ENCODE measurements at places on chromosomes 1 and 21.

- DNase-seq, result no peak
These were observed 27.1 kb upstream of the ZNF669 start for GRCh38 chr1:247131236-247131635.

GRCh38 chr1:33377013-33377412, 53.9 kb downstream of the PHC2 start:
- no peak for DNase-seq

DNA sequence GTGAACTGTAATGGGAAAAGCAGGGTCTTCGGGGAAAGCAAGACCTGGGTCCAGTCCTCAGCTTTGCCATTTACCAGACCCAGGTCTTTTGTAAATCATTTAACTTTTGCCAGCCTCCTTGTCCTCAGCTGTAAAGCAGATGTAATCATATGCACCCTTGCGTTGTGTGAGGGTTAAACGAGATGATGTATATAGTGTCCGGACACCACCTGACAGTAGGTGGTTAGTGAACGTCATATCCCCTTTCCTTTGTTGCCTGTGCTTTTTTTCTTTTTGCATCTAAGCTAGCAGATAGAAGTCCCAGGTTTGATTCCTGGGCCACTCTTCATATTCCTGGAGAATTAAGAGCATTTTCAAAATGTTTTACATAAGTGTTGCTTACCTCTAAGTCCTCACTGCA, 28.5 kb downstream of the IL12RB2 start:
- DNase-seq, result no peak

DNA sequence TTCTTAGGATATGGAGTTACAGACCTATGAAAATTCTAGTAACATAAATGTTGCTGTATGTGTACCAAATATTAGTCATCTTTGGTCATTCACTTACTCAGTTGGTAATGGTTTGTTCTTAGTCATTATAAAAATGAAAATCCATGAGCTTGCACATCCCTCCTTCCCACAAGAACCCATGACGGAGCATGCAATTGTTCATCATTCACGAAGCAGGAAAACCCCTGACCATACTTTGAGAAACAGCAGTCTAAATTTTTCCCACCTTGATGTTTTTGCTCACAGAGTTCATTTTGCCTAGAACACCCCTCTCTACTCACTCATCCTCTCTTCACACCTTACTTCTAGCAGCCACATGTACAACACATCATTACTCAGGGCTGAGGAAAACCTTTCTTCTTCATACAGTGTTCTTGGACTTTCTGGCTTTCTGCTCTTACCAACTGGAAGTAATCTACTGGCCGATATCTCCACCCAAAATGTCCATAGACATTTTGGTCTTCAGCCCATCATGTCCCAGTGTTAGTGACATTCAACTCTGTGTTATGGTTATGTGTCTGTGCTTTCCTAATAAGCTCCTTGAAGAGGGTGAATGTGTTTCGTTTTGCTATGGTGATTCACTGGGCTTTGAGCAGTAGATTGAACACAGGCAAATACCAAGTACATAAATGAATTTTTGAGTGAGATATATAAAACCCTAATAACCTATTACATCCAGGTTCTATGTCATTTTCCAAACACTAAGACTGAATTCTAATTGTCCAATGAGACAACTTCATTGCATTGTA, 189.9 kb downstream of the ZC3H11B start:
- no peak for DNase-seq

GRCh38 chr1:206461602-206462455, 8.4 kb upstream of the IKBKE start:
- peak; percentile 79 for DNase-seq

- peak; percentile 86 for DNase-seq
These were observed 14.0 kb upstream of the THEMIS2 start for GRCh38 chr1:27858072-27858948.

- DNase-seq, result no peak
These were observed 16.7 kb downstream of the DDX59 start for GRCh38 chr1:200653022-200653462.

DNA sequence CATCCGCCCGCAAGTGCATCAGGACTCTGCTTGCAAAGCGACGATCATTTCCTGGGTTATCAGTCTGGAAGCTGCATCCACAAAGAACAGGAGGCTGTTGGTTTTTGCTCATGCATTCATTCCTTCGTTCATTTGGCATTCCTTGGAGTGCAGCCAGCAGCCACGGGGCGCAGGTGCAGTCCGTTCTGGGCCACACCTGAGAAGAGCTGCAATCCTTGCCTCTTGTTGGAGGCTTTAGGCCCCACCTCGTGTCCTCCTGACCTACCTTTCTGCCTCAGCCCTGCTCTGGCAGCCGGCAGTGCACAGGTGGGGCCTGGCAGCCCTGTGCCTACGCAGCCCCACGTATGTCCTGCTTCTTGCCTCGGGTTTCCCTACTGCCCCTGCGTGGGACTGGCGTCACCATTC, 19.6 kb upstream of the C2CD2 start:
- DNase-seq, result no peak

- no peak for DNase-seq
These were observed 22.1 kb upstream of the FAM20B start for GRCh38 chr1:179003512-179004066.

DNA sequence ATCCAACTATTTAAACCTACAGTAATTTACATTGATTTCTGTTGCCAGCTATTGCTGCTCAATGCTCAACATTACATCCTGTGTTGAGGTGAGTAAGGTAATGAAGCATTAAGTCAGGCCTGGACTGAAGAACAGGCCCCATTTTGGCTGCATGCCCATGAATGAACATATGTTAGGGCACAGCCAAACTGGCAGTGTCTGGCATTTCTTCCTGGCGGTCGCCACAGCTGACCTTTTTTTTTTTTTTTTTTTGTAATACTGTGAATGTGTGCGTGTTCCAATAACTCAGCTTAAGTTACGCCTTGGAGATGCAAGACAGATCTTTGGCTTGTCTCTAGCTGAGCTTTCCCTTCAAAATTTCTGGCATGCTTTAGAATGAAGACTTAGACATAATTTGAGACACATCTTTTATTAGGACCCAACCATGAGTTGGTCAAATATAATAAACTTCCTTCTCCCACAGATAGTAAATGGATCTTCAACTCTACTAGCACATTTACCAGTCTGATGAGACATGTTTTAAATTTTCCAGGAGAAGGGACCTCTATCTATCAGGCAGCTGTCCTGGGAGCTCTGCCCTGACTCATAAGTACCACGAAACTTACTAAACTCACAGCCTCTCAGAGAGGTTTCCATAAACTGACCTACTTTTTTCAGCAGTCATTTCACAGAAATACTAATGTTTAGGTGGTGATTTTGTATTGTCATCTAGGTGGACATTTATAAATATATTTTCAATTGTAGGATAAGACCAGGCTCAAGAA, 341.1 kb upstream of the RUNX1 start:
- DNase-seq, result no peak

GRCh38 chr1:200779326-200779725, 40.6 kb downstream of the CAMSAP2 start:
- DNase-seq, result no peak

GRCh38 chr1:17895986-17896385, 140.9 kb downstream of the ACTL8 start:
- no peak for DNase-seq

DNA sequence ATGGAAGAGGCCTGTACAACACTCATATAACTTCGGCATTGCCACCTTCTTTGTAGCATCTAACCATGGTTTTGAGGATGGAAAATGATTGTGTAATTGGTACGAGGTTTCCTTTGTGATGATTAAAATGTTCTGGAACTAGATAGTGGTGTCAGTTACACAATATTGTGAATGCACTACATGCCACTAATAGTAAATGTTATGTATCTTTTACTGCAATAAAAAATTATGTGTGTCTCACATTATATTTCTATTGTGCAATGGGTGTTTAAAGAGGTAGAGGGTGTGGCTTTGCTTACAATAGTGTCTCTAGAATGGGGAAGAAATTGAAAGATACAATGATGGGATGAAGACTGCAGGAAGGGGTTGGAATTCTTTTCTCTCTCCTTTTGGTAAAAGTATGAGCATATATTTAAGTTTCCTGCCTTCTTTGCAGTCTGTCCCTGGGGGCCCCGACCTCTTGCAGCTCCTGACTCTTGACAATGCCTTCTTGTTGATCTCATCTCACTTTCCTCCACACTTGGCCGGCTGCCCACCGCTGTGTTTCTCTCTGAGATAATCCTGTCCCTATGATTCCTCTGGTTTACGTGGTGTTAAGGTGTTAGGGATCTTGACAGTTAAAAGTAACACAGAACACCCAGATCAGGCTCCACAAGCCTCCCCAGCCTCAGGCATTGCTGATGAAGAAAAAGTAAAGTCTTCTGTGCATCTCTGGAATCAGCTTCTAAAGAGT, 39.3 kb downstream of the MTARC1 start:
- DNase-seq, result no peak

DNA sequence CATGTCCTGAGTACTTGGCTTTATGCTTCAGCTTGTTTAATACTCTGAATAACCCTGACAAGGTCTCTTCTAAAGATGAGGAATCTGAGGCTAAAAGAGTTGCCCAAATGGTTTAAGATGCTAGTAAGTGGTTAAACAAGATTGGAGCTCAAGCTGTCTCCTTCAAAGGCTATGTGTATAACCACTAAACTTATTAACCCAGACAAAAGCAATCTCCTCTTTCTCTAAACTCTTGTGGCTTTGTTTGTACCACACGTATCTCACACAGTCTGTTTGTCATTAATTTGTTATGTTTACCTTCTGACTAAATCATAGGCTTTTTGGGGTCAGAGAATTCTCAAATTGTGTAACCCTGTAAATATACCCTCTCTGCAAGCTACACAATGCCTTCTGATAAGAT, 89.9 kb downstream of the HMCN1 start:
- DNase-seq, result no peak

- DNase-seq, result no peak
These were observed 24.9 kb upstream of the ETS2 start for GRCh38 chr21:38780879-38781278.

DNA sequence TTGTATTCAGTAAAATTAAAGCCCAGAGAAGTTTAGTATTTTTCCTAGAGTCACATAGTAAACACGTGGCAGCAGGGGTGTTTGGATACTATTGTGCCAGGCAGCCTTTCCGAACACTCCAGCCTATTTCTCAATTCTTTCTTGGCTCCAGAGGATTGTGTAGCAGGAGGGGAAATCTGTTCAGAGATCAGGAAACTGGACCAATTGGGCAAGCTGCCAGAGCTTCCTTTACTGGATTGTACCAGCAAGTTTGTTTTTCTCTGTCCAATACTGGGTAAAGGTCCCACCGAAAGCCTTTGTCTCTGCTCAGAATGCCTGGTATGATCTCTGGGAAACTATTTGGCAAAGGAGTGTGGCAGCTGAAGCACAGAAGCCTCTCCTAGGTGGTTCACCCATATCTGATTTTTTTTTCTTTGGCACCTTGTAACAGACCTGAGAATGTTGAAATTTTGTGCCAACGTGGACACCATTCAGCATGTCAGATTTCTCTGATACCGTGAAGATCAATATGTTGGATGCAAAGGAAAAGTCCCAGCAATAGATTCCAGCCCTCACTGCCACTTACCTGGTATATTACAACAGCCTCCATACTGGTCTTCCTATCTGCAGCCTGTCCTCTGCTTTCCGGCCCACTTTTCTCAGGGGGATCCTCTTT, 126.2 kb downstream of the FGGY start:
- no peak for DNase-seq

- DNase-seq, result peak; percentile 82
These were observed at the start of gene ETNK2 for GRCh38 chr1:204151552-204152309. TSS of gene ETNK2 (minus strand) at chr1:204152044. CDS start at chr1:204151852, 192 bp downstream.

DNA sequence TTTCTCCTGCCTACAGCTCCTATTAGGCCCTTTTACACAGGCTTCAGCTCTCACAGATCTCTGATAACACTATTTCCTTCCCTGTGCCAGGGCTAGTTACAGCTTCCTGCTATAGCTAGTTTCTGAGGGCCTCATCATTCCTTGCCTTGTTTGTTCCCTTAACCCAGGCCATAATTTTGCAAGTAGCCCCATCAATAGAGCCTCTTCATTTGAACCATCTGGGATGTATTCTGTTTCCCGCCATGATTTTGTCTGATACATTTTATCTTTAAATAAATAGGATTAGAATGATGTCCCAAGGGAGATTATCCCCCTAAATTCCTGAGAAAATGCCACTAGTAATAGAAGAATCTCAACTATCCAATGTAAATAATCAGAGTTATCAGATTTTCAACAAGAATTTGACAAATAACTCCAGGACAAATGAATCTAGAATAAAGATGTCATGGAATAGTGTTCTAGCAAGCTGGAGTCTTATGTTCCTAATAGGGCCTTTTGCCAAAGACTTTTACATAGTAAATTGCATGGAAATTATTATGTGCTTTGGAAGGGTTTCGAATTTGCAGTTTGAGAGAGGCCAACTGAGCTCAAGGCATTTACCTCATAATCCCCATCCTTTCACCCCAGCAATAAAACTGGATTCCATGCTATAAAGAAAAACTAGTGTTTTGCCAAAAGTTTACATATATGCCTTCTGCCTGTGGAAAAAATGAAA, 16.1 kb downstream of the IFT25 start:
- DNase-seq, result no peak

GRCh38 chr1:224068458-224069072, 45.3 kb upstream of the FBXO28 start:
- DNase-seq, result no peak

DNA sequence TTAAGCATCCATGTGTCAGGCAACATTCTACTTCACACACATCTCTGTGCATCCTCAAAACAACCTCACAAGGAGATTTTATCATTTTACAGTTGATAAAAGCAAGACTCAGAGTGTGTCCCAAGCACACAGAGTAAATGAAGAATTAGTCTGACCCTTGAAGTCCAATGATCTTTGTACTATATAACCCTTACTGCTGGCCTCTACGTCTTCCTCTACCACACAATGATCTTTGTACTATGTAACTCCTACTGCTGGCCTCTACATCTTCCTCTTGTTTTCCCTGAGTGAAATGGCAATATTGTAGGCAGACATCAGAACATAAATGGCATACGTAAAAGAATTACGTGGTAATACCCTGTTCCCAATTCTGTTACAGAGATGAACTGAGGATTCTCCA, 55.3 kb downstream of the AHCTF1 start:
- no peak for DNase-seq

GRCh38 chr1:37399205-37399604, 75.2 kb upstream of the ZC3H12A start:
- DNase-seq, result no peak

DNA sequence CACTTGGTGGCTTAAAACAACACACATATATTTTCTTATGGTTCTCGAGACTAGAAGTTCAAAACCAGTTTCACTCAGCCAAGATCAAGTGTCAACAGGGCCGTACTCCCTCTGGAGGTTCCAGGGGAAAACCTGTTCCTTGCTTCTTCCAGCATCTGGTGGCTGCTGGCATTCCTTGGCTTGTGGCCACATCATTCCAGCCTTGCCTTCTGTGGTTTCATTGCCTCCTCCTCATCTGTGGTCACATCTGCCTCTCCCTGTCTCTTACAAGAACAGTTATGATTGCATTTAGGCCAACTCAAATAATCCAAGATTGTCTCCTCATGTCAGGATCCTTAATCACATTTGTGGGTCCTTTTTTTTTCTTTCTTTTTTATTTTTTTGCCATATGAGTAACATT, 240.7 kb upstream of the HOOK1 start:
- DNase-seq, result no peak

- no peak for DNase-seq
These were observed 8.8 kb upstream of the CCDC27 start for GRCh38 chr1:3743421-3743820.

- DNase-seq, result no peak
These were observed 22.6 kb downstream of the ZBTB17 start for GRCh38 chr1:15953294-15953771.
